Activated naive CD4-positive, alpha-beta T cell treated with anti-CD3 and anti-CD28 coated beads for 36 hours (primary cell): ENCODE measurements at places on chromosomes 5 and 9.

GRCh38 chr5:145536133-145536532, 299.0 kb downstream of the PRELID2 start:
- DNase-seq: no peak

DNA sequence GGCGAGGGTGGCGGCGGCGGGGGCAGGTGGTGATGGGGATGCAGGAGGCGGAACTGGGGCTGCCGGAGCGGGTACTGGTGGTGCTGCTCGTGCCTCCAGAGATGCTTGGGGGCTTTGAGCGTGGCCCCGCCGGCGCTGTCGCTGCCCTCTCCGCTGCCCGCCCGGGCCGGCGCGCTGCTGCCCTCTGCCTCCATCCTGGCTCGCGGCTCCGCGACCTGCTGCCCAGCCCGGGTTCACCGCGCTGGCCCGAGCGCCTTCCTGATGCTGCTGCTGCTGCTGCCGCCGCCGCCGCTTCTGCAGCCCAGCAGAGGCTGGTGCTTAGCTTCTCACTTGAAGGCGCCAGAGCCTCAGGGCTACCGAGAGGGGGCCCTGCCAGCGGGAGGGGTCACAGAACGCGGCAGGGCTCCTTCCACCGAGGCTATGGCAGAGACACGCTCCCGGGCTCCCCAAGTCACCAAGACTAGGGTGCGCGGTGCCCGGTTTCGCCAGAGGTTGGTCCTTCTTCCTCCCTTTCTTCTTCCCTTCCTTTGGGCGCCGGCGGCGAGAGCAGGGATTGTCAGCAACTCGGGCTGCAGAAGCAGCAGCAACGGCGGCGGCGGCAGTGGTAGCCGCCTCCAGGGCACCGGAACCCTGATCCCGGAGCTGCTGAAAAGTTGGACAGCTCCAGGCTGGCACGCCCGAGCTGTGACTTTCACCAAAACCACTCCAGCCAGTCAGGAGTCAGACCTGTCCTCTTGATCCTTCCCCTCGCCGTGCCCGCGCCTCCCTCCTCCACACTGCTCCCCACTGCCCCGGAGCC, at the start of gene PDE4D:
Gene PDE4D, minus strand, starts transcription at position 298 of the 799 bp plus-strand sequence.
- DNase-seq: peak; percentile 21

DNA sequence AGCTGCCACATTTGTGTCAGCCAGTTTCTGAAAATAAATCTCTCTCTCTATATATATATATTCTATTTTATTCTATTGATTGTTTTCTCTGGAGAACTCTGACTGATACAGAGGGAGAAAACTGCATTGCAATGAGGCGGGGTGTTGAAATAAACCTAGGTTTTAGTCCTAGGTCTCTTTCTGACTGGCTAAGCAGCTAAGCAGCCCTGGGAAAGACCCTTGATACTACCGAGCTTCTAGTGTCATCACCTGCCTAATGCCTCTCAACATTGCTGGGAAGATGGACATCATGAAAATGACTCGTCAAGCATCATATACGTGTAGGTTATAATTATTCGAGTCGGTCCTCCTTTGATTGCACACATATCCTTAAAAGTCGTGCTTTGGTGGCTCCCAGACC, 166.5 kb upstream of the IL12B start:
- DNase-seq: no peak

DNA sequence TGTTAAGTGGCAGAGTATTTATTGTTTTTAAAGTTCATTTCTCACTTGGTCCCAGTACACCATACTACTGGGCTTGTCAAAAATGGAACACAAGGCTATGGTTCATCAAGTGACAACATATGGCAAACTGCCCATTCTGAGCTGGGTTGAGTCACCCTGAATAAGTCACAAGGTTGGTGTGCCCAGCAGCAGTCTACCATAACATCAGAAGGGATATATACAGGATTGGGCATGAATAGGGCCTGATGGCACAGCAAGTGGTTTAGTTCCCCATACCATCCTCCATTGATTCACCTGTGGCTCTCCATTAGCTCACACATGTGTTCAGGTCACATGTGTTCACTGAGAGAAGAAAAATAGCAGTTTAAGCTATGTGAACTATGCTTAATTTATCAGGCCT, 249.8 kb upstream of the PRDM9 start:
- no peak for DNase-seq

DNA sequence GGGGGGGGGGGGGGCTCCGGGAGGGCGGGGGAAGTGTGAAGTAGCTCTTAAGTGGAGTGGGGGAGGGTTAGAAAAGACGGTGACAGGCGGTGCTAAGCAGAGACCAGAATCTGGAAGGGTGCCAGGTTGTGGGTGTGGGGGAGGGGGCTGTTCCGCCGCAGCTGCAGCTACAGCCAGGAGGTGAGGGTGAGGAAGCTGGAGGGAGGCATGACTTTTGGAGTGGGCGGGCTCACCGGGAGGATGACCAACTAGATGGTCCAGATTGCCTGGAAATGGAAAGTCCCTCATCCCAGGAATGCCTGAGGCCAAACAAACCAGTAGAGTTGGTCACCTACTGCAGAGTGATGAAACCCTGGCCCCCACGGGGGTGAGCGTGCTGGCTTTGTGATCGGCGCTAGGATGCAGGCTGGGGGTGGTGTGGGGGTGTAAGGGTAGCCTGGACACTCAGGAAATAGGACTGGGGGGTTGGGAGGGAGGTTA, 158.1 kb upstream of the SHB start:
- peak; percentile 86 for DNase-seq

- DNase-seq: no peak
Observed at GRCh38 chr9:35341585-35341984, 148.3 kb upstream of the RUSC2 start.

GRCh38 chr9:84874596-84874995, 205.1 kb downstream of the NTRK2 start:
- DNase-seq: no peak

- no peak for DNase-seq
Observed at GRCh38 chr5:95032801-95033200, 252.1 kb downstream of the MCTP1 start.

GRCh38 chr5:140035881-140036280, 7.2 kb downstream of the NRG2 start:
- DNase-seq: no peak

DNA sequence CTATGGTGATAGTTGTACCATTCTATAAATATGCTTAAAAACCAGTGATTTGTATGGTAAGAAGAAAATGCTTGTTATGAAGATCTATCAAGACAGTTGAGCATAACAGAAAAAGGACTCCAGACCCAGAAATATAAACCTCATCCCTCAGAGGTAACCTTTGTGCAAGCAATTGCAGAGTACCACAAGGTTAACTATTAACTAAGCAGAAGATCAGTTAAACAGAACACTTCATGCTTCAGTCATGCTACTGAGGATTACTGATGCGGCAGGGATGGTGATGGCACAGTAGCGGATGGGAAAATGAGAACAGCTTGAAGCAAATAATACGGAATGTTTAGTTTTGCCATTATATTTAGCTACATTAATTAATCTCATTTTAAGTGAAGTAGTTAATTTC, 45.5 kb downstream of the IARS1 start:
- DNase-seq: no peak

- DNase-seq: no peak
Observed at GRCh38 chr5:115246361-115246991, 16.2 kb downstream of the PGGT1B start.
